ENCODE measurements at places on chromosomes 13 and 19. TPM values are rescaled to one million over a fixed set of nuclear protein-coding genes. Genes with fewer than 3 reads are reported as not detected.

DNA sequence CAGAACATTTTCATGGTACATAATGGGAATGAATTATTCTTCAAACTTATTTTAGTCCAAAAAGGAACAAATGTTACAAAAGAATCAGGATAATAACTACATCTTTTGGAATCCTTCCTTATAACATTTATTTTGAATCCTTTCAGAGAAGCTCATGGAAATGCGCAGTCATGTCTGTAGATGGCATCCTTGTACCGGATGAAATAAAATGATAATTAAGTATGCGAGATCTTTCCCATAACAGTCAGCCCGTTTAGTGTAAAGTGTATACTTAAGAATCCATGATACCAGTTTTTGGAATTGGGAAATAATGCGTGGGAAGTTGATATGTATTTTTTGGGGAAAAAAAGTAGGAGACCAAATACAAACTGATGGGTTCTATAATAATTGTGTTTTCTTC lies 418.8 kb downstream of the GPC5 start:
- DNase-seq, result no peak

DNA sequence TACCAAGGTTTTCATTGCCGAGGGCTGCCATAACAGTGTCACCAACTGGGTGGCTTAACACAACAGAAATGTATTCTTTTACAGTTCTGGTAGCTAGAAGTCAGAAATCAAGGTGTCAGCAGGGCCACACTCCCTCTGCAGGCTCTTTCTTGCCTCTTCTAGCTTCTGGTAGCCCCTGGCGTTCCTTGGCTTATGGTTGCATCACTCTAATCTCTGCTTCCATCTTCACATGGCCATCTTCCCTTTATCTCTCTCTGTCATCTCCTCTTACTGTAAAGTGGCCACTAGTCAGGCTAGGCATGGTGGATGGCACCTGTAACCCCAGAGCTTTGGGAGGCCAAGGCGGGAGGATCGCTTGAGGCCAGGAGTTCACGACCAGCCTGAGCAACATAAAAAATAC lies 38.0 kb upstream of the MRI1 start:
- no peak for DNase-seq

- no peak for DNase-seq
Observed at GRCh38 chr13:95426631-95427030, 125.4 kb upstream of the ABCC4 start.

- no peak for DNase-seq
Observed at GRCh38 chr19:10517760-10518443, 655 bp upstream of the S1PR5 start.

GRCh38 chr19:4547303-4548237 lies 7.7 kb upstream of the LRG1 start:
- no peak for DNase-seq

DNA sequence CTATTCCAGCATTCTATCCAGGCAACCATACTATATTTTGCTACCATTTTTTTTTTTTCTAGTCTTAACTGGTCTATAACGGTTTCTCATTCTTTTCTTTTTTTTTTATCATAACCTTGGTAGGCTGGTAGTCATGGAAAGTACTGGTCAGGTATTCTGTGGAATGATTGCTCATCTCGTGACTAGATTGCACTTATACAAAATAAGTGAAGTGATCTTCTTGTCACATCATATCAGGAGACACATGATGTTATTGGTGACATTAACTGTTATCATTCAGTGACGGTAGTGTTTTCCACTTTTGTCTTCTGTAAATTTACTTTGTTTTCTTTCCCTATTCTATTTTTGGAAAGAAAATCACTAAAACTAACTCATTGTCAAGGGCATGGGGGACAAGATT lies 239.3 kb upstream of the SLITRK6 start:
- DNase-seq, result no peak

- DNase-seq, result no peak
Observed at GRCh38 chr19:16262618-16263017, 62.0 kb upstream of the KLF2 start.

DNA sequence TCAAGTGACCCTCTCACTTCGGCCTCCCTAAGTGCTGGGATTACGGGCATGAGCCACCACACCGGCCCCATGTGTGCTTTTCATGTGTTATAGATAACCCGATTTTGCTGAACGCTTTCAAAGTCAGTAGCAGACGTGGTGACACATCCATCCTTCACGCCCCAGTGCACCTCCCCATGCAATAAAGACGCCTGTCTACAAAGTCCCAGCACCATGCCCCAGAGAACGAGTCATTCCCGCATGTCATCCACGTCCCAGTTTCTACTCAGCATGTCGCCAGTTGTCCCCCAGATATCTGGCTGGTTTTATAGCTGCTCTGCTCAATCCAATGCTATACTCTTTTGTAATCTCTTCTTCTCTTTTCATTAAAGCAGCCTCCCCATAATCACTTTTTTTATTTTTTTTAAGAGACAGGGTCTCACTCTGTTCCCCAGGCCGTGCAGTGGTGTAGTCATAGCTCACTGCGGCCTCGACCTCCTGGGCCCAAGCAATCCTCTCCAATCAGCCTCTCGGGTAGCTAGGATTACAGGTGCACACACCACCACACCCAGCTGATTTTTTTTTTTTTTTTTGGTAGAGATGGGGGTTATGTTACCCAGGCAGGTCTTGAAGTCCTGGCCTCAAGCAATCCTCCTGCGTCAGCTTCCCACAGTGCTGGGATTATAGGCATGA lies 42.5 kb downstream of the DNM2 start:
- no peak for DNase-seq

DNA sequence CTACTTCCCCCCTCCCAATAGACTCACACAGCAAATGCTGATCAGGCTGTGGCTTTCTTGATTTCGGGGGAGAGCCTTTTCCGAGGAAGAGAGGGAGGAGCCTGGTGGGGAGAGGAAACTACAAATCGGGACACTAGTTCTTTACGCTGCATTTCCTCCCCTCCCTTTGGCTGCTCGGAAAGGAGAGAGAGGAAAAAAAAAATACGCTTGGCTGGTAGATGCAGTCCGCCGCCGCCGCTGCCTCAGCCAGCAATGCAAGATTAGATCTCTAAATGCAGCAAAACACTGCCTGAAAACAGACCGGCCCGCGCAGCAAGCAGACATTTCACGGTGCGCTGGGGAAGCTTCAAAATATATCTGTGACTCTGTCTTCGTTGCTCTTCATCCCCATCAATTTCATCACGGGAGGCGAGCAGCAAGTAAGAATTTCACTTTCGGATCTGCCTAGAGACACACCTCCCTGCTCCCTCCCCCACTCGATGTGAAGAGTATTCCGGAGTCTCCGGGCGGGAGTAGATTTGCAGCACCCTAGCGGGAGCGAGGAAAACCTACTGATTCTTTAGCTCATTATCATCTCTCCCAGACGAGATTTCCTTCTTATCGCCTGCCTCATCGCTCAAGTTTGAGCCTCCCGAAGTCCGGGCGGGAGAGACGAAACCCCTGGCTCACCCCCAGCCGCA lies at the start of gene PCDH17:
Gene PCDH17, plus strand, starts transcription at position 149 of the 680 bp plus-strand sequence. CDS start 803 bp downstream, outside the sequence.
- DNase-seq, result no peak

DNA sequence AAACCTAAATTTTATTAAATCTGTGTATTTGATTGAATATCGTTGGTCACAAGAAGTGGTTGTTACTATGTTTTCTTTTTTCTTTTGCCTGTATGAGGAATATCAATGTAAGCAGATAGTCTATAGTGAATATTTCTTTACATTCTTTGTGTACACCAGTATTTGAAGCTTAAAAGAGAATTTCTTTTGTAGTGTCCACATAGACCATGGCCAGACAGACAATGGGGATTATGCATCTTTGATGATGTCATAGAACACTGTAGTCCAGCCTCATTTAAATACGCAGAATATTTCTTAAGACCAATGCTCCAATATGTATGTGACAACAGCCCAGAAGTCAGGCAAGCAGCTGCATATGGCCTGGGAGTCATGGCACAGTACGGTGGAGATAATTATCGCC lies 64.8 kb downstream of the IPO5 start:
- no peak for DNase-seq

- DNase-seq, result no peak
Observed at GRCh38 chr19:5718579-5719273, 1.2 kb downstream of the LONP1 start.

DNA sequence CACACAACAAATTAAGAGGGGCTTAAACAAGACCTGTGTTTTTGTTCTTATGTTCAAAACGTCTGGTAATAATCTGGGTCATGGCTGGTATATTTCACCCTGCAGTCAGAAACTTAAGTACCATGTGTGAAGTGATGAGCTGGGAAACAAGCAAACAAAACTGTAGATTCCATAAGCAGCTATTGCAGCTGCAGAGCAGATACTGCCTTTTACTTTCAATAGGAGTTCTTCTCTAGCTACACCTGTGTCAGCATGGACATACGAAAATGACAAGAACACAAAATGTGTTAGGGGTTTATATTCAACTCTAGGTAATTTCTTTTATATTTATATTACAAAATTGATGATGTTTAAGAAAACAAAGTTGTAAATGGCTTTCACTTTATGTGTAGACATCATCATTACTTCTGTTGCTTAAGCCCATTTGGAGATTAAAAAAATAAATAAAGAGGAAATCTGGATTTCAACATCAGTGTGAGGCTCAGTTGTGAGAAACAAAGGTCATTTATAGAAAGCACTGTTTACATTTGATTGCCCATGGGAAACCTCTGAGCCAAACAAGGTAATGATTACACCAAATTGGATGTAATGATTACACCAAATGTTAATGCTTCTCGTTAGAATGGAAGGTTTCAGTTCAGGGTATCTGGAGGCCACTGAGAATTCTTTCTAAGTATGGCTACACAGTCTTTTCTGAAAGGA lies 451.0 kb upstream of the SLC10A2 start:
- no peak for DNase-seq

DNA sequence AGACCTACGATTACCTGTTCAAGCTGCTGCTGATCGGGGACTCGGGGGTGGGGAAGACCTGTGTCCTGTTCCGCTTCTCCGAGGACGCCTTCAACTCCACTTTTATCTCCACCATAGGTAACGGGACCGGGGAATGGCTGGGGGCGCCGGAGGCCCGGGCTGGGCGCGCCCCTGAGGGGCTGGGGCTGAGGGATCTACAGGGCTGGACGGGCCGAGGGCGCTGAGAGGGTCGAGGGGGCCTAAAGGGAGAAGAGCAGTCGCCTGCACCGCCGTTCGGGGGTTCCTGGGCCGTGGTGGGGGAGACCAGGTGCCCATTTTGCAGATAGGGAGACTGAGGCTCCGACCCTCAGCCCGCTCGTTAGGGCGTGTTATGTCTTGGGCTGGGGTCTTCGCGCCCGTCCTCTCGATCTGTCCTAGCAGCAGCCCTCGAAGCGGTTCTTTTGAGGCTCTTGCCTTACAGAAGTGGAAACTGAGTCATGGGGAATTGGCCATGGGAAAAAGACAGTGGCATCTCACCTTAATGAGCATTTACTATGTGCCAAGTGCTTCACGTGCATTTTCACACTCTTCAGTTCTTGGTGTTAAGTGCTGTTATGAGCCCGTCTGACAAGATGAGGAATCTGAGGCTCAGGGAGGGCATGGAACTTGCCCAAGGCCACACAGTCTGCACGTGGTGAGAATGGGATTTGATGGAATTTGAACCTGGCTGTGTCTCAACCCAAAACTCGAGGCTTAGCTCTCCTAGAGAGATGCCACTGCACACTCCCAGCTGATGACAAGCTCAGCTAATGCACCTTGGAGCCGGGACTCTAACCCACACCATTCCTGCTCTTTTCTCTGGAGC lies 442 bp downstream of the RAB8A start:
- no peak for DNase-seq

GRCh38 chr19:17775991-17776803 lies 18.7 kb upstream of the B3GNT3 start:
- no peak for DNase-seq

DNA sequence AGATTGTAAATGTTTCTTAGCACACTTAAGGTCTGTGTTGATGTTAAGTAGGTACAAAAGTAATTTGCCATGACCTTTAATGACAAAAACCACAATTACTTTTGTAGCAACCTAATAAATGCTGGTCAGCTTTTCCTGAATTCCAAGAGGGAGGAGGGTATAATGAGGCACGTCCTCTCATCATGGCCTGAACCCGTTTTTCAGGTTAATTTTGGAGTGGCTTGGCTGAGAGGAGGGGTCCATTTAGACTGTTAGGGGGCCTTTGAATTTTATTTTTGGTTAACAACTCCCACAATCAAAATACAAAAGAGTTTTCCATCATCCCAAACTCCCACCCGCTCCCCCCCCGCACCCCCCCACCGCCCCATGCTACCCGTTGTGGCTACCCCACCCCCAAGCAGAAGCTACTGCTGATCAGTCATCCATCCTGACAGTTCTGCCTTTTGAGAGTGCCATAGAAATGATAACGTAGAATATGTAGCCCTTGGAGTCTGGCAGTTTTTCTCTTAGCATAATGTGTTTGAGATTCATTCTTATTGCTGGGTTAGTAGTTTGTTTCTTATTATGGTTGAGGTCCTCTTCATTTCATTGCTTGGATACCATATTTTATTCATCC lies 14.4 kb upstream of the PLEKHF1 start:
- no peak for DNase-seq

DNA sequence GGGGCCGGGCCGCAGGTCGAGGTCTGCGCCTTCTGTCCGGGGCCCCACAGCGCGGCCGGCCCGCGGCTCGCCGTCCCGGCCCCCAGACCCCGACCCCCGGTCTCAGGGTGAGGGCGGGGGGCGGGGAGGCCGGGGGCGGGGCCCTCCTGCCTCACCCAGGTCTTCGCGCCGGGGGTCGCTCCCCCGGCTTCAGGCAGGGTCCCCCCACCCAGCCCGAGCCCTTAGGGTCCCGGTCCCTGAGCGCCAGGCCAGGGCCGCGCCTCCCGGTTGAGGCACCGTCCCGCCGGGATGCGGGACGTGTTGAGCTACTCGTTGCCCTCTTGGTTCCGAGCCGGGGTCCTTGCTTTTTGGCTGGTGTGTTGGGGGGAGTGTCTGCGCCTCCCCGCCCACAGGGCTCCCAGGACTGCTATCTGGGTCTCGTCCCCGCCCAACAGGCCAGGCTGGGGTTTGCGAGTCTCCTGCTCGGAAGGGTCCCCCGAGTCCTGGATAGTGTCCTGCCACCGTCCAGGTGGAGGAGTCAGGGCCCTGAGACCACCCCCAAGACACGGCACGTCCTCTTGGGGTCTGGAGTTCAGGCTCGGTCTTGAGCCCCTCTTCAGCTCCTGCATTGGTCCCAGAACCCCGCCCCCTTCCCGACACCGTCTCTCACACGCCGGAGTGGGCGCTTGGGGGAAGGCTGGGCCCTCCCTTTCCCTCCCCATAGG lies 452 bp downstream of the PIAS4 start:
- no peak for DNase-seq

GRCh38 chr13:112617754-112618375 lies 29.9 kb upstream of the TUBGCP3 start:
- no peak for DNase-seq

- no peak for DNase-seq
Observed at GRCh38 chr13:54742984-54743383, 1714.4 kb downstream of the OLFM4 start.

DNA sequence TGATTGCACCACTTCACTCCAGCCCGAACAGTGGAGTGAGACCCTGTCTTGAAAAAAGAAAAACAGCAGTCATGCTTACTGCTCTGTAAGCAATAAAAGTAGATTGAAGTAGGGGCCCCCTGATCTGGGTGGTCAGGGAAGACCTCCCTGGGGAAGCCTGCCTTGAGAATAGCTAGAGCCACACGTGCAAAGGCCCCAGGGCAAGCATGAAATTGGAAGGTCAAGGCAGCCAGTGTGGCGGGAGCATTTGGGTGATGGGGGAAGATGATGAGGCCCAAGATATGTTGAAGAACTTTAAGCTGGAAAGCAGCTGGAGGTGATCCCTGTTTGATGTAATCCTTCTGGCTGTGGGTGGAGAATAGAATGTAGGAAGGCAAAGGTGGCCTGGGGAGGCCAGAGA lies 104.4 kb downstream of the SIPA1L3 start:
- DNase-seq, result no peak

Gene STOML3
- total RNA-seq, result not detected

Gene TPTE2
- not detected for total RNA-seq

Gene DLEU7
- 0.14 TPM for total RNA-seq

Gene ZNF606
- total RNA-seq, result 24.5 TPM

Measured in thoracic aorta (tissue), 2 donors.